ENCODE measurements at places on chromosomes 1 and 21.

GRCh38 chr1:50681931-50682330, 258.7 kb upstream of the DMRTA2 start:
- DNase-seq, result no peak

DNA sequence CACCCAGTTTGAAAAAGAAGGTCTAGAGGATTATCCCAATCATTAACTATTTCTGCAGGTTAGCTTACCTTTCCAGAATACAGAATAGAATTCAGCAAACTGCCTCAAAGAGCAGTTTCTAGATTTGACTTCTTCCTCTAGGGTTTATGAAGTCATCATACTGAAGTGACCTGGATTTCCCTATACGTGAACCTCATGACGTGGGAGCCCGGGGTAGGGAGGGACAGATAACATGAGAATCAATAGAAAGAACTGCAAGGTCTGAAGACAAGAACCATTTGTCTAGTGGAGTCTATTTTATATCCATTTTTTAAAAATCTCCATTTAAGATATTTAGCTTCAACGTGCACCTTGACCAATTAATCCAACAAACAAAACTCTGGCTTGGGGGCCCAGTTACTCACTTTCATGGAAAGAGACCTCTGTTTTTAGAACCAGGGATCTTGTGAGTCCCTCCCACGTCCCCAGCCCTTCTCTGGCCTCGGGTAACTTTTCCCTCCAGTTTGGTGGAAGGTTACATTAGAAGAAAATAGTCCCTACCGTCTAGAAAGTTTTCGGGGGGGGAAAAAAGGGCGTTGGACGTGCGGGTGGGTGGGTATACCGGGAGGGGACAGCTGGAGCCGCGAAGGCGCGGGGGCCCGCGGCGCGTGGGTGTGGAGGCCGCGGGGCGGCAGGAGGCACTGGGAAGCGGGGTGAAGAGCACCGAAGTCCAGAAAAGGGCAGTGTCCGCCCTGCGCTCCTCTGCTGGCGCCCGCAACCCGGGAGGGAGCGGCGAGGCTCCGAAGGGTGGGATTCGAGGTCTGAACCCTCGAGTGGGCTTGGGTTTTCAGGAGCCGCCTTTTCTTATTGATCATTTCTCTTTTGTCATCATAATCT, 13.8 kb upstream of the POGZ start:
- no peak for DNase-seq

- no peak for DNase-seq
Observed at GRCh38 chr1:17646444-17647280, 107.2 kb downstream of the ARHGEF10L start.

GRCh38 chr1:117188816-117189437, 21.8 kb downstream of the VTCN1 start:
- DNase-seq, result no peak

DNA sequence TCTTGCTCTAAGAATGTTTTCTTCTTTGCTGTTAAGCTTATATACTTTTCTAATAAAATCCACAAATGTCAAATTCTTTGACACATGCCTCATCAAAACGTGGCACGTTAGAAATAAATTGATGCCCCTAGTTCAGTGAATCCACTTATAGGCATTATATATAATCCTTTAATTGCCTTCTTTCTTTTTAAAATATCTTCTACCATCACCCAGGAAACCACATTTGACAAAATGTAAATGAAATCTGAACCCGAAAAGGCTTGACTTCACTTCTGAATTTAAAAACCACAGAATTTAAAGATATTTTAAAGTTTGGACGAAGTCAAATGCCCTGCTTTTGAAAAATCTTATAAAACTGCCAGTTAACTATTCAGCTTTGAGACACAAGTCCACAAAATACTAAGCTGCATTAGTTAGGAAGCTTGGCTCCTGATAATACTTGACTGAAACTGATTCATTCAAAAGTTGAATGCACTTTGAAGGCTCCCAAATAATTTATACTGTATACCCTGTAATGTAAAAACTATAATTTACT, 22.4 kb upstream of the KIFAP3 start:
- no peak for DNase-seq

GRCh38 chr1:159927849-159928431, 2.6 kb upstream of the TAGLN2 start:
- no peak for DNase-seq

DNA sequence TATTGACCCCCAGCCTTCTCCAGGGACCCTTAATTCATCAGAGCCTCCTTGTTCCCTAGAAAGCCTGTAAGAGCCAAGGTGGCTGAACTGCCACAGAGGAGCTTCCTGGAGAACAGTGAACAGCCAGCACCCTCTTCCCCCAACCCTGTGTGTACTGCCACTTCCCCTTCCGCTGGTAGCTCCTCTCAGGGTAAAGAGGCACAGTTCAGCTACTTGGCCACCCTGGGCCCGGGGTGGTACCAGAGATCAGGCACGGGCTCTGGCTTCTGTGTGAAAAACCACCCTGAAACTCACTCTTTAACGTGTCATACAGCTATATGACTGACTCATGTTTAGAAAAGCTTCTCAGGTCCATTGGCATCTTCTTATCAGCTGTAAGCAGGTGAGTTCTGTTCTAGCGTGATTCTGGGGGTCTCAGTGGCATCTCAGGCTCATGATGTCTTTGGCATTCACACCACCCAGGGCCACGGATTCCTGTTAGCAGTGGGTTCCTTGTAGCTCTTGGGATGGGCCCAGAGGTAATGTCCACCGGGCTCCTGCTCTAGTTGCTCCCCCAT, 22.4 kb downstream of the ARMH1 start:
- no peak for DNase-seq

- DNase-seq, result peak; percentile 96
Observed at GRCh38 chr1:231337472-231338269, at the start of gene EXOC8. Gene EXOC8 (minus strand): TSS chr1:231337852. CDS start chr1:231337745, 107 bp downstream.

- no peak for DNase-seq
Observed at GRCh38 chr1:72184099-72184701, 98.1 kb downstream of the NEGR1 start.

DNA sequence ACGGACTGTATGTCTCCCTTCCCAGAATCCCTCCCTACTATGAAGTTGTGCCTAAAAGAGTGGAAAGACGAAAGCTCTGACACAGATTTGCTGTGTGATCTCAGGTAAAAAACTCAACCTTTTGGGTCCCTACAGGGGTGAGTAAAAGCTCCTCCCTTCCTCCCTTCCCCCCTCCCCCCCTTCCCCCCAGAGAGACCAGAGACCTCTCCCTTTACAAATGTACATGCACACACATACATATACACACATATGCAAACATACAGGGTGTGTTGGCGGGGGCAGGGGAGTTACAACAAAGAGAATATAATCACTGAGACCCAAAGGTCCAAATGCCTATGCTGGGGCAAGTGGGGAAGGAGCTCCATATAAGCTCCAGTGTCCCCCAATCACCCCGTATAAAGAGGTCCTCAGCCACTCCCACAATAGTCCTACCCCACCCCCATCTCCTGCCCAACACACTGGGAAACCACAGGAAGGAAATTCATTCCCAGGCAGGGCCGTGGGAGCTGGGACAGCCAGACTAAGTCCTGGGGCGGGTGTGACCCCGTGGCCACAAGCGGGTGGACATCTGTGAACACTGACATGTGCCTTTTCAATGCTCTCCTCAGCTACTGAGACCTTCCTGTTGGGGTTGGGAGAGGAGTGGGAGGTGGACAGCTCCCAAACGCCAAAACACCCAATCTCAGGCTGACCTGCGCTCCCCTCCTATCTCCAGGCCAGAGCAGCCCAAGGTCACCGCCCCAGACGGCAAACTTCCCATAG, 2.0 kb downstream of the MEF2D start:
- no peak for DNase-seq

GRCh38 chr21:45736690-45737484, 93.4 kb downstream of the PCBP3 start:
- no peak for DNase-seq

DNA sequence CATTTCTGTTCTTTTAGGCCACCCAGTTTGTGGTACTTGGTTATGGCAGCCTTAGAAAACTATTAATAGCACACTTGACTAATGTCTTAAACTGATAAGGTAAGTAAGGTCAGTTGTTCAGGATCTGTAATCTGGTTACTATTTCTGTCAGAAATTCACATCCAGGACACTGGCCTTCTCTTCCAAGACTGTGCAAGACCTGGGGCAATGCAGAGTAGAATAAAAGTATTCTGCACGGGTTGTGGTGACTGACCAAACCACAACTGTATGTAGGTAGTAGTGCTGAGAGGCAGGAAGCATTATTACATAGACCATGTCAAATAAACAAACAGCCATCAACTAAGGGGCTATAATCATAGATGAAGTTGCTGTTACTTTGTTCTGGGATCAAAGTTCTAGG, 46.7 kb downstream of the WARS2 start:
- no peak for DNase-seq

GRCh38 chr1:223456747-223457146, 63.5 kb downstream of the CCDC185 start:
- DNase-seq, result no peak

GRCh38 chr1:6868660-6869380, 83.6 kb downstream of the CAMTA1 start:
- no peak for DNase-seq

GRCh38 chr1:151147665-151148064, 1.2 kb upstream of the SEMA6C start:
- no peak for DNase-seq

GRCh38 chr1:93961906-93962305, 52.7 kb upstream of the GCLM start:
- DNase-seq, result no peak

Data from activated naive CD4-positive, alpha-beta T cell (primary cell).